ENCODE measurements at places on chromosomes 1 and 21. TPM values are rescaled to one million over a fixed set of nuclear protein-coding genes. Genes with fewer than 3 reads are reported as not detected.

The PRKAA2 gene
- 0.03 TPM for polyA plus RNA-seq

The COL8A2 gene
- polyA plus RNA-seq, result 0.28 TPM

DNA sequence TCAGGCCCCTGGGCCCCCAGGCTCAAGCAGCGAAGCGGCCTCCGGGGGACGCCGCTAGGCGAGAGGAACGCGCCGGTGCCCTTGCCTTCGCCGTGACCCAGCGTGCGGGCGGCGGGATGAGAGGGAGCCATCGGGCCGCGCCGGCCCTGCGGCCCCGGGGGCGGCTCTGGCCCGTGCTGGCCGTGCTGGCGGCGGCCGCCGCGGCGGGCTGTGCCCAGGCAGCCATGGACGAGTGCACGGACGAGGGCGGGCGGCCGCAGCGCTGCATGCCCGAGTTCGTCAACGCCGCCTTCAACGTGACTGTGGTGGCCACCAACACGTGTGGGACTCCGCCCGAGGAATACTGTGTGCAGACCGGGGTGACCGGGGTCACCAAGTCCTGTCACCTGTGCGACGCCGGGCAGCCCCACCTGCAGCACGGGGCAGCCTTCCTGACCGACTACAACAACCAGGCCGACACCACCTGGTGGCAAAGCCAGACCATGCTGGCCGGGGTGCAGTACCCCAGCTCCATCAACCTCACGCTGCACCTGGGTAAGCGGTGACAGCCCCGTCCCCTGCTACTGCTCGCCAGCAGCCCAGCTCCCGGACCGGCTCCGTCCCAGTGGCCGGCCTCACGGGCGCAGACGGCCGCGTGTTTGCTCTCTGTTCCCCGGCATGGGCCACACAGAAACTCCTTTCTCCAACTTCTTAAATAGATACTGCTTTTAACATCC is 539 bp downstream of the LAMC1 start:
- peak; percentile 80 for DNase-seq

The S100A7A gene
- polyA plus RNA-seq, result not detected

The RIMKLA gene
- 0.03 TPM for polyA plus RNA-seq

The TMOD4 gene
- polyA plus RNA-seq, result 0.23 TPM

- DNase-seq, result no peak
Measured at GRCh38 chr1:234842726-234843641, 233.0 kb upstream of the IRF2BP2 start.

- DNase-seq, result no peak
Measured at GRCh38 chr1:96388421-96389310, 332.9 kb upstream of the PTBP2 start.

- peak; percentile 44 for DNase-seq
Measured at GRCh38 chr1:118911571-118911970, 76.6 kb downstream of the TBX15 start.
